Activated CD8-positive, alpha-beta memory T cell treated with anti-CD3 and anti-CD28 coated beads, Interleukin-2, amount 10 ng/mL, durations not matched to agents 7 days and 5 days (primary cell): ENCODE measurements at places on chromosomes 1 and 21.
A peak's percentile ranks its signal among the peaks of the same experiment; 100 is the strongest.

- no peak for DNase-seq
These were observed 103.9 kb downstream of the HMCN1 start for GRCh38 chr1:185838111-185838510.

DNA sequence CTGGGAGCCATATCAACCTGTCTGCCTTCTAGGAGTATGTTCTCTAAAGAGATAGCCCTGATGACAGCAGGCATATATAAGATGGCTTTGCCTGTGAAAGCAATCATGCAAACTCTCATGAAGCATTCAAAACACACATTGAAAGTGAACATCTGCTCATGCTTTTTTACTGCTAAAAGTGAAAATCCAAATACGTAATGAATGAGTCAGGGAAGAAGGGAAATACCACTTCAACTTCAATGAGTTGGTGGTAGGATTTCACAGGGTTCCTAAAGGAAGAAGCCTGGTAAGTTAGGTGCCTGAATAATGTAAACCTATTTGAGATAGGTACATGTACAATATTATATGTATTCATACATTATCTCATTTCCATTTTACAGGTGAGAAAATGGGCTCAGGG, 50.5 kb upstream of the SLFNL1 start:
- DNase-seq: no peak

DNA sequence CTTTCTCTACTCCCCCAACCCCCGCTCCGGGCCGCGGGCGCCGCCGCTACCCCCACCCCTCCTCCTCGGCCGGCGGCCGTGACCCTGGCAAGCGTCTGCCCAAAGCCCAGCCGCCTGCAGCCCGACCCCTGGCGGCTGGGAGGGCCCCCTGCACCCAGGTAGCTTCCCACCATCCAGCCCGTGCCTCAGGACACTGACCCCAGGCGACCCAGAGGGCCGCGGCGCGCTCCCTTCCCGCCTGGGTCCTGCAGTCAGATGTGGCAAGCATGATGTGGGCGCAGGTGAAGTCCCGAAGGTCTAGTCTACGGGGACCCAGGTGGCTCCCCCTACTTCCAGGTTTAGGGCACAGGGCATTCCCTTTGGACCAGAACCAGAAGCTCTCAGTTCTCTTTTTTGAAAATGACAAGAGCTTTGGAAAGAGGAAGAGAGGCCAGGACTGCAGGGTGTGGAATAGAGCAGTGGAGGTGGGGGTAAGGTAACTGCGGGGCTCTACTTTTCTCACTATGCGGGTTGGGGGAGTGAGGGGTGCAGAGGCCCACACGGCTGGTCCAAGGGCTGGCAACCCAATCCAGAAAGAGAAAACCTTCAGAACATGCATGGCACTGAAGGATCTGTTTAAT, at the start of gene DENND4B:
Gene DENND4B (minus strand): TSS at position 97 of the 620 bp plus-strand sequence. CDS start 2,344 bp downstream, outside the sequence.
- DNase-seq: peak; percentile 83

DNA sequence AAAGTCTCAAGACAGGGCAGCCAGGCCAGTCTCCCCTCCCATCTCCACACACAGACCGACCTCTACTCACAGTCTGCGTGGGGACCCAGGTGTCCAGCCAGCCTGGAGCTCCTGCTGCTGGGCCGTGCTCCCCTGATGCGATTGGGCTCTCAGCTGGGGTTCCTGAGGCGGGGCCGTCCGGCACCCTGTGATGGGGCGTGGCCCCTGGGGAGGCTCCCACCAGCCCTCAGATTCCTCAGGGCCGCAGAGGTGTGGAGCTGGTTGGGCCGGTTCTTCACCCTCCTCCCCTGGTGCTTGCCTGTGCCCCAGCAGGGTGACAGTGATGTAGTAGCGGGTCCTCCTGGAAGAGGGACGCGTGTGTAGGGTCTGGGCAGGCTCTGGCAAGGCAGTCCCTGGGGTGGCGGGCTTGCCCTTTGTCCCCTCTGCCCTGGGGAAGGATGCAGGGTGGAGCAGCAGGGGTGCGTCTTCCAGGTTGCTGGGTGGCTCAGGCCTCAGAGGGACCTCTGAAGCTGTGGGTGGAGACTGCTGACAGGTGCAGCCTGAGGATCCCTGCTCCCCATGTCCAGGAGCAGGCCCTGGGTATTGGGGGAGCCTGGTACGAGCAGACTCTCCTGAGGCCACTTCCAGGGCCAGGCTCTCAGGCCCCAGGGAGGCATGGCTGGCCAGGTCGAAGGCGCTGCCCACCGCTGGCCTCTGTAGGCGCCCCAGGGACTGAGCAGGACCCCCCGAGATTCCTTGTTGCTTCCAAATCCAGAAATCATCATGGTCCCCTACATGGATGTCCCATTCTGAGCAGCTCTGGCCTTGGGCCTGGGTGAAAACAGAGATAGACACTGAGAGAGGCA, at the start of gene CRYBG2:
Gene CRYBG2 (minus strand): TSS at position 155 of the 845 bp plus-strand sequence. CDS start 7,473 bp downstream, outside the sequence.
- no peak for DNase-seq

DNA sequence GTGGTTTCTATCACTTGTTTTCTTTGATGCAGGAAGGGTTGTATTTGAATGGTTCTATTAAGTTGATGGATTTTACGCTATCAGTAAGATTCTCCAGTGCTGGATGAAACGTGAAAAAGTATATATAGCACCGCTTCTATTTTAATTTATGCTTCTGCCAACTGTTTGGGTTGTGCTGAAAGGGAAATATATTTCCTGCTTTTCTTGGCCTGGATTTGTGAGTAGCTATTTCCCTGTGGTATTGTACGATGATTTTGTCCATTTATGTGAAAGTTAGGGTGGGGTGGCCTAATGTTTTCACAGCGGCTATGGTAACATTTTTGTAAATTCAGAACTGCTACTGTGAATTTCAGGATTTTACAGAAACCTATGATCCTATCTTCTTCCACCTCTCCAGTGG, 322 bp downstream of the C1orf162 start:
- DNase-seq: no peak

GRCh38 chr1:11788549-11789053, 17.2 kb downstream of the MTHFR start:
- DNase-seq: no peak
